ENCODE measurements at places on chromosomes 12 and 14.
A peak's percentile ranks its signal among the peaks of the same experiment; 100 is the strongest.

GRCh38 chr12:5384015-5384414 is 47.9 kb upstream of the NTF3 start:
- DNase-seq, result no peak

DNA sequence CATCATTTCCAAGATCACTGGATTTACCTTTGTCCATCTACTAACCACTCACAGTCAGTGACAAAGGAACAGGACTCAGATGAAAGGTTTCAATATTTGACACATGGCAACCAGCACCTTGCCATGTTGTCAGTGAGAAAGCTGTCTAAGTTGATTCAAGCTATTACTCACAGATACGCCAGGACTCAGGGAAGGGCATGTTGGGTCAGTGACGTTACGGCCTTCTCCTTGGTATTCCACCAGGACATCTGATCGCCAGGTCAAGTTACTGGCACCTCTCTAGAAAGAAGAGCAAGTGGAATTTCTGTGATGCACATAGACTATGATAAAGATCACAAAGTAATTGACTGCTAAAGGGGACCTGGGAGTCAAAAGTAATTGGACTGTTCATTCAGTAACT is 36.4 kb downstream of the GNS start:
- no peak for DNase-seq

DNA sequence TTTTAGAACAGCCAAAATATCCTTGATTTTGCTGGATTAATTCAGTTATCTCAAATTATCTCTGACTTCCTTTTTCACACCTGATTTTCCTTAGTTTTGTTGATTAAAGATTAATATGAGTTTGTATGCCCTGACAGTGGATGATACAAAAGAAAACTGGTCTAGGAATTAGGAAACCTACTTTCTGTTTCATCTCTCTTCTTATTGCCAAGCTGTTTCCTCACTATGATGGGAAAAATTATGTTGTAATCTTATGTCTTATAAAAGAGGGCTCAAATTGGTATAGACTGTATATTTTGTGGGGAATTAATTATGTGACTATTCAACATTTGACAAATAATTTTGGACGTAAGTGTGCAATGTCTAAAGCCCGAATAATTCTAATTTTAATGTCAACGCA is 271.6 kb downstream of the FBXL14 start:
- DNase-seq, result no peak

DNA sequence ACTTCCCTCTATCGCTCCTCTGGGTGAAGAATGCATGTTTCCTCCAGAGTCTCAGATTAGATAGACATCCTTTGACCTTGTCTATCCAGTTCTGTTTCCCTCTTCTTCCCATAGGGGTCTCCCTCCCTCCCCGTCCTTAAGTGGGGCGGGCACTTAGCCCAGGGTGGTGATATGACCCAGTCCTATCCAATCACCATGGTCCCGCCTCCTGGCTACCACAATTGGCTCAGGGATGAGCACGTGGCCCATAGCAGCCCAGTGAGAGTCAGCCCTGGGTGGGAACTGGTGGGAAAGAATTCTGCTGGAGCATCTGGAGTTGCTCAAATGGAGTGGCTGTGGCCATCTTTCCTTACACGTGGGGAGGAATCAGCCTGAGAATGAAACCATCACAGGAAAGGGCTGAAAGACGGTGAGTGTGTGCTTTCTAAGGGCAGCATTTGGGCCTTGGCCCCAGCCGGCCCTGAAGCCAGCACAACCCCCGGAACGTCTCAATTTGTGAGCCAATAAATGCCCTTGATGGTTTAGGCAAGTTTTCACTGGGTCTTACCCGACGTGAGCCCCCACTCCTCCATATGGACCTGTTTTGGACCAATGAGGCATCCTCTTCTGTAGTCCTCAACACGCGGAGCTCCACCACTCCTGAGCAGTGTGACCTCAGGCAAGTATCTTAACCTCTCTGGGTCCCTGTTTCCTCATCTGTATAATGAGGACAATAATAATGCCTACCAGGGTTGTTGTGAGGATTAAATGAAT is 14.4 kb upstream of the MLXIP start:
- DNase-seq, result peak; percentile 93

DNA sequence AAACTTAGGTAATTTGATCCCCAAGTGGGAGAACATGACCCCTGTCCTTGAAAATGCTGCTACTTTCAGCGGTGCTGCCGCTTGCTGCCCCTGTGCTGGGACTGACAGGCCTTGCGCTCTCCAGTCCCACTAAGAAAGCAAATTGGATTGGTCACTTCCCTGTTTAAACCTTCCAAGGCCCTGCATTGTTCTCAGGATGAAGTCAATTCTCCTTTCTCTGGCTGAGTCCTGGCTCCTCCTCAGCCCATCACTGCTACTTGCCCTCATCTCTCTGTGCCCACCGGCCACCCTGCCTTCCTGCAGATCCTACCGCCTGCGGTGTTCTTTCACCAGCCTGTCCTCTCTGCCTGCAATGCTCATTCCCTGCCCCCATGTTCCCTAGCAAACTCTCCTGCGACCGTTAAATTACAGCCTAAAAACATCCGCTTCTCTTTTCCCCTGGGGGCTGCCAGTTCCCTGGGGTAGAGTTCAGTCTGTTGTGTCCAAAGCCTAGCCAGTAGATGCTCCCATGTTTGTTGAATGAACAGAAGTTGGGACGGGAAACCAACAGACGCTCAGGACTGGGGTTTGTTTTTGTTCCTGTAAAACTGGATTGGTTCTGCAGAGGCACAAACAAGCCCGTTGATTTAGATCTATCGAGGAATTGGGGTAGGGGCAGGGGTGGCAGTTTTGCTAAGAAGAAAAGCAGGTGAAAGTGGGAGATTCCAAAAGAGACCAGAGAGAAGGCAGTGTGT is 127.3 kb upstream of the HIF1A start:
- DNase-seq, result no peak

- DNase-seq, result no peak
Observed at GRCh38 chr12:95739561-95740313, 50.8 kb downstream of the NTN4 start.

DNA sequence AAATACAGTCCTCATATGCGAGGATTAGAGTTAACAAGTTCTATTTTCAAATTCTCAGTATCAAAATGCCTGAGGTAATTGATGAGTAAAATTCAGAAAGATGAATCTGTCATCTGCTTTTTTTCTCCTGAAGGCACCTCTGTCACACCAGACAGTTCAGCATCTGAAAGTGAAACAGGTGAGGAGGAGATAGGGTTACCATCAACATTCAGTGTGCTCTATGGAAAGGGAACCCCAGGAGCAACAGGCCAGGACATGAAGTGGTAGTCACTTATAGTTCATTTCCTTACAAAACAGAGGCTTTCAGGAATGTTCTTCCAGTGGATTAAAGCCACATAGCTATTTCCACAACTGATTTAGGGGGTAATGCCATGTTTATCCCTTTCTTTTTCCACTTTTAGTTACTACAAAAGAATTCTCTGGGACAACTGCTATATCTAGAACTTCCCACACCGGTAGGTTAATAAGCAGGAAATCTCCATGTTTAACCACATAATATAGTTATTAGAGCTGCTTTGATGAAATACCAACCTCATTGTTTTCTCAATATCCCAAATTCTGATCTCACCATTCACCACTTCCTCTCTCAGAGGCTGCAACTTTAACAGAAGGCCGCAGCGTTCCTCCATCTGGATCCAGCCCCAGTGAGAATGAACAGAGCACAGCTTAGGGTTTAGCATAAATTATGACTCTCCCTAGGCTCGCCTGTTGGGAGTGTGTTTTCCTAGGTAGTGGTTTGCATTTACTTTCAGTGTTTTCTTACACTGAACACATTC is 177.0 kb upstream of the CNTN1 start:
- no peak for DNase-seq

GRCh38 chr12:14810953-14811483 is 3.0 kb downstream of the SMCO3 start:
- DNase-seq, result peak; percentile 18

- DNase-seq, result no peak
Observed at GRCh38 chr12:32398181-32398580, 1.2 kb upstream of the FGD4 start.

DNA sequence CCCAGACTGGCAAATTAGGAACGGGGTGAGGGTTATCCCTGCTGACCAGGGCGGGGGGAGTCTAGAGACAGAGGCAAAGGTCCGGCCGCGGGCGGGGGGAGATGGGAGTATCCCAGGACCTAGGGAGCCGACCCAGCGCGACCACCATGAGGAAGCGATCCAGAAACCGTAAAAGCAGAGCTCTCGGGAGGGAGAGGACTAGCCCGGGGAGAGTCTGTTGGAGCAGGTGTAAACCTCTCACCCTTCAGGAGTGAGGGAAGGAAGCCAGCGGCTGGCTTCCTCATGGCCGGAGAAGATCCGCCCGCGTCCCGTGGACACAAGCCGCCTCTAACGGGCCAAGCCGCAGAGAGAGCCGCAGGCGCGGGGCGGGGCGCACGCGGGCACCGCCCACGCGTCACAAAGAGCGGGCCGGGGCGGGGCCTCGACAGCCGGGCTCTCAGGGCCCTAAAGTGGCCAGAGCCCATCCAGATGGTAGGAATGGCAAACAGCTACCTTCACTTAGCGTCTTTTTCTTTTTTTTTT is at the start of gene ACRBP:
Gene ACRBP, minus strand, starts transcription at position 350 of the 522 bp plus-strand sequence. Its CDS starts 66 bp downstream, at position 284.
- DNase-seq, result no peak

DNA sequence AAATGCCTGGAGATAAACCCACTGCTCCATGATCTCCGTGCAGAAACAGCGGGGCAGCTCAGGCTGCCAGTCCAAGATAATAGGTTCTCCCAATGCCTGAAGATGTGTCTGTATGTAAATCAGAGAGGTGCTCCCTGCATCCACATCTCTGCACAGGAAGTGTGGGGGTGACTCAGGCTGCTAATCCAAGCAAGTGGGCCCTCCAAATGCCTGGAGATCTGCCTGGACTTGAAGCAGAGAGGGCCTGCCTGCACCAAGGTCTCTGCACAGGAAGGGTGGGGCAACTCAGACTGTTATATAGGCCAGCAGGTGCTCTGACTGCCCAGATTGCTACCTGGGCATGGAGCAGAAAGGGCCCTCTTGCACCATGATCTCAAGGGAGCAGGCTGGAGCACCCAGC is 504.7 kb downstream of the LRFN5 start:
- no peak for DNase-seq

DNA sequence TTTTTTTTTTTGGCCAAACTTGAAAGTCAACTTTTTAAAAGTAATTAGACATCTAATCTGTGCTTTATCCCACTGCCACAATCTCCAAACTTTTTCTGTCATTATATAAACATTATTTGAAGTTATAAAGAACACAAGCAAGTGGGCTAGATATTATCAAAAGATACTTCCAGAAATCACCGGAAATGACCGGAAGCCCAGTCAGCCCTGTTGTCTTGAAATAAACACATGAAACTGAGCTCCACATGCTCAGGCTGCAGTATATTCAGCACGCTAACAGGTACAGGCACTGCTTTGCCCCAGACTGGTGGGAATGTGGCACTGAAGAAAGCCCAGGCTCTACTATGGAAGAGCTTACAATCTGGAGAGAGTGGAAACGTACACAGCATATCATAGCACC is 158.9 kb upstream of the PLEKHG7 start:
- no peak for DNase-seq

Measured in HuH-7 (cell line).